ENCODE measurements at places on chromosomes 2 and 18.

DNA sequence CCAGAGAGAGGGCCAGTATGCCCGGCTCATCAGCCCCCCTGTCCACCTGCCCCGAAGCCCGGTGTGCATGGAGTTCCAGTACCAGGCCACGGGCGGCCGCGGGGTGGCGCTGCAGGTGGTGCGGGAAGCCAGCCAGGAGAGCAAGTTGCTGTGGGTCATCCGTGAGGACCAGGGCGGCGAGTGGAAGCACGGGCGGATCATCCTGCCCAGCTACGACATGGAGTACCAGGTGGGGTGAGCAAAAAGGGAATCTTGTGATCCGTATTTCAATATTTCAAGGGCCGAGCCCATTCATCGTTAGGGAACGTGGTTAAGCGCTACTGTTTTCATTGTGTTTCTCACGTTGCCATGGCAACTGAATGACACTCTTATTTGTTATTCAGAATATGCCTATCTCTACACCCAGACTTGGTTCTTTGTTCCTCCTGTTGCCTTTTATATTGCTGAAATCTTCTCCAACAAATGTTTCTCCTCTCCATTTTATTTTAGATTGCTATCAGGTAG lies 81.5 kb downstream of the NRP2 start:
- DNase-seq, result peak; percentile 60

DNA sequence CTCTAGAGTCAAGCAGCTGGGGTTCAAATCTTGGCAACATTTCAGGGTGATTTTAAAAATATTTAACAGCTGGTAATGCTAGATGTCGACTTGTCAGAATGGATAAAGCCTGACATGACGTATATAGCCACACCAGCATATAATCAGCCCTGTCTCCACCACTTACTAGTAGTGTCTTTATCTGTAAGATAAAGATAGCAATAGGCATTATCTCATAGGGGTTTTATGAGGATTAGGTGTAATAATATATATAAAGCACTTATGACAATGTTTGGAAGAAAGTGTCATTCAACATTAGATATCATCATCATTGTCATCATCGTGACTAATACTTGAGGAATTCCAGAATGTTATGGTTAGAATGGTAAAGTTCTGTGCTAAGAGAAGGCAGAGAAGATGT lies 369.0 kb upstream of the CWC22 start:
- no peak for DNase-seq

- no peak for DNase-seq
Measured at GRCh38 chr18:70683263-70683662, 394.4 kb downstream of the SOCS6 start.

- no peak for DNase-seq
Measured at GRCh38 chr2:37324536-37324785, 172 bp downstream of the PRKD3 start.

DNA sequence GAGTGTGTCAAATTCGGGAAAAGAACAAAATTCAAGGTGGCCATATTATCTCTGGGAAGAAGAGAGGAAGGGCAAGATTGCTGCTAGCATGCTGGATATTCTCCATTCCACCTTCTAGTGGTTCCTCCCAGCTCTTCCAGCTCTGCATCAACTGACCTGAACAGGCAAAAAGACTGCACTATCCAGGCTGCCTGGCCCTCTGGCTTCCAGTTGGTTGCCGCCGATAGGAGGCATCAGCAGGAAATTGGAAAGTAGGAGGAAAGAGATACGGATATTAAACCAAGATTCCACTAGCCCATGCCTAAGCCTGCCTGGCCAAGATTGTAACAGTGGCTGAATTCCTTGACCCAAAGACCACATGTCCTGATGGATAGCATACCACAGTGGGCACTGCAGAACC lies 1.7 kb upstream of the RTTN start:
- DNase-seq, result no peak

- DNase-seq, result no peak
Measured at GRCh38 chr2:151197184-151198108, 64.2 kb downstream of the RBM43 start.

GRCh38 chr2:187689372-187689771 lies 135.1 kb upstream of the TFPI start:
- no peak for DNase-seq

GRCh38 chr2:200319548-200320337 lies 13.2 kb downstream of the SPATS2L start:
- no peak for DNase-seq

- DNase-seq, result no peak
Measured at GRCh38 chr2:71690876-71691475, 237.6 kb downstream of the DYSF start.

All from C1 segment of cervical spinal cord (tissue), 14 donors.